BJ (cell line): ENCODE measurements at places on chromosomes 4 and X.

- no peak for DNase-seq
Measured at GRCh38 chr4:158599150-158599549, 72.5 kb downstream of the C4orf46 start.

GRCh38 chrX:17052210-17052609 is 105.8 kb downstream of the REPS2 start:
- DNase-seq, result no peak

GRCh38 chrX:40177117-40177430 is 79.3 kb upstream of the BCOR start:
- no peak for DNase-seq

DNA sequence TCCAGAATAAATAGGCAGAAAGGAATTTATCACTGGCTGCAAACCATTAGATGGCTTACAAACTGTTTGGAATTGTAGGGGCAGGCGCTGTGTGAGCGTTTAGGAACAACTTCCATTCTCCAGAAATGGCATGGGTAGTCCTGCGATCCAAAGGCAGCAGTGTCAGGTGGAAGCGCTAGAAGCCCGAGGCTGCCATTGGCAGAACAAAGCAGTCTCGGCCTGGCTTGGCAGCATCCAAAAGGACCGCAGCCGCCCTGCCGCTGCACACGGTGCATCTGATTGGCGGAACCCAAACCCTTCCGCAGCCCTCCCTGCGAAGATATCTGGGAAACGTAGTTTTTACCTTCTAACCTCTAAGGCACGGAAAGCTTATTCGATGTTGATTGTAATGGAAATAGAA is 23.6 kb upstream of the YTHDC1 start:
- DNase-seq, result no peak

DNA sequence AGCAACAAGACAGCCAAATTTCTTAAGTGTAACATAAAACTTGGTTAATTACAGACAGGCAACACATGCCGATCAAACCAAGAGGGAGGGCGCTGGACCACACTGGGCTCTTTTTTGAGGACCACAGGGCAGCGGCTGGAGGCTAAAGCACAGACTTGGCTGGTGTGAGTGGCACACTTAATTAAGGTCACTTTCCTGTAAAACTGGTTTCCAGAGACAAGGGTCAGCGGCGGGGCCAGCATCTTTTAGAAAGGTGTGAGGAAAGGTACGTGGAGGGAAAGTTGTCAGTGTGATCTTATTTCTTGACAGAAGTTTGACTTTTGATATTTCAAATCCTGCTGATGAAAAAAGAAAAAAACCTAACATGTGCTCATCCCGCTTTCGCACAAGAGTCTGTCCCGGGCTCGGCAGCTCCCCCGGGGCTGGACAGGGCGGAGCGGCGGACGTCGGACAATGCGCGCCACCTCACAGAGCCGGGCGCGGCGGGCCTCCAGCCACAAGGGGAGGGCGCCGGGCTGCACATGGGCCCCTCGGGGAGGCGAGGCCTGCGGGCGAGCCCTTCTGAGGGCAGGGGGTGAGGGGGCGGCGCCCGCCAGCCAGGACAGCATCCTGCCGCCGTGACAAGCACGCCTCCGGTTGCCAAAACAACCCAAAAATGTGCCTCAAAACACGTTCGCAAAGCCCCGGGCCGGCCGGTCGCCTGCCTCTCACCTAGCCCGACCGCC is 660 bp upstream of the HSPA4L start:
- DNase-seq, result no peak
